ENCODE measurements at places on chromosomes 2 and 18.

DNA sequence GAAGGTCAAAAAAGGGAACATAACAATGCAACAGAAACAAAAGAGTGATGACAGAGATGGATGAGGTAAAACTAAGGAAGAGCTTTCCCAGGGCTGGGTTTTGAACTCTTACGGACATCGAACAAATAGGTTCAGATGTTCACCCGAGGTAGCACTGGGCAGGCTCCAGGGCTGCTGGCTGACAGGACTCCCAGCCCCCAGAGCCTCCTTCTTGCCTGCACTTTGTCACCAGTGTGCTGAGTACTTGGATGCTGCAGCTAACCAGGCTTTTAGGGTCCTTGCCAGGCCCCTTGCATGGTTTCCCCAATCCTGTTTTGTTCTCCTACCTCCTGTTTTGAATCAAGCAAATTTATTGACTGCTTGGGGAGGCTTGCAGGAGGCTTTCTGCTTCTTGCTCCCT, 322.9 kb downstream of the DYSF start:
- DNase-seq = no peak

- DNase-seq = no peak
These were observed 39.2 kb downstream of the HK2 start for GRCh38 chr2:74873012-74873665.

GRCh38 chr2:34806891-34807290, 1207.8 kb upstream of the FAM98A start:
- DNase-seq = no peak

- no peak for DNase-seq
These were observed 209.2 kb upstream of the DCC start for GRCh38 chr18:52130624-52131301.

GRCh38 chr2:151947813-151948165, 119.6 kb upstream of the ARL5A start:
- peak; percentile 66 for DNase-seq

DNA sequence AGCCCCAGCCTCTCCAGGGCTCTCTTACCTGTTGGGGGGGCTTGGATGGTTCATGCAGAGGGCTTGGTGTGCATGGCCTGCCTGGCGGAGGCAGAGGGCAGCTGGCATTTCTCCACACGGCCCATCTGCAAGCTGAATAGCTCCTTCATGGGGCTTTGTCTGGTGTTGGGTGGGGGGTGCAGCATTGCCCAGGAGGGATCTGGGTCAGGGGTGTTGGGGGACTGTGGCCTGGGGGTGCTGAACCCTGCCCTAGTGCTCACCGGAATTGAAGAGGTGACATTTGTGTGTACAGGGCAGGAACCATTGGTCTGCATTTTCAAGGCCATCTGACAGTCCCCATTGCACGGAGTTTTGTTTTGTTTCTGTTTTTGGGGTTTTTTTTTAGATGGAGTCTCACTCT, 58.8 kb upstream of the HAAO start:
- DNase-seq = peak; percentile 21
